ENCODE measurements at places on chromosomes 4 and X.

DNA sequence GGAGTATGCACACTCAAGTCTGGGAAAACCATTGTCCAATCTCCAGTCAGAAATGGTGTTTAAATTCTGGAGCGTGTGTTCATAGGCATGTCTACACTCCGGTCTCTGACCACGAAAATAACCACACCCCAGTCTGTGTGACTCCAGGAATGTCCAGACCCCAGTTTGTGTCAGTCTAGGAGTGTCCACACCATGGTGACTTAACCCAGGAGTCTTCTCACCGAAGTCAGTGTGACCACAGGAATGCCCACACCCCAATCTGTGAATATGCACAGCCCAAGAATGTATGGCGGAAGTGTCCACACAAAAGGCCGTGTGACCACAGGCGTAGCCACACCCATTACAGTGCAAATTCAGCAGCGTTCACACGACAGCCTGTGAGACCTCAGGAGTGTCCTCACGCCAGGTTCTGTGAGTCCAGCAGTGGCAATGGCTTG is 11.4 kb downstream of the FTSJ1 start:
- ATAC-seq, result peak; percentile 71

DNA sequence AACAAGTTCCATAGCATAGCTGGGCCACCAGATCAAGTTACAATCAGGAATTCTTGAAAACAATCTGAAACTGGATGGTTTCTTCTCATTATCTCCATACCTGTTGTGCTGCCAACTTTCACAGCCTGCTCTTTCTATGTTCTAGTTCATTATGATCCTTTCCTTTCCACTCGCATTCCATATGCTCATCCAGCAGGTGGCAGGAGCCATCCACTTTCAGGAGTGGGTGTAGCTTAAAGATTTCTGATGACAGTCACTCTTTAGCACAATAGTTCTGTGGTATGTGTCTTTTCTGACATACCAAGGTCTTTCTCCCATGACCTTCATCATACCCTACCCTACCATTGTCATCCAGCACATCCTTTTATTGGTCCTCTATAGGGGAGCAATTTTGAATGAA is 46.4 kb downstream of the PAGE2 start:
- ATAC-seq, result peak; percentile 85

GRCh38 chr4:26731351-26732035 is 129.1 kb upstream of the STIM2 start:
- ATAC-seq, result no peak

DNA sequence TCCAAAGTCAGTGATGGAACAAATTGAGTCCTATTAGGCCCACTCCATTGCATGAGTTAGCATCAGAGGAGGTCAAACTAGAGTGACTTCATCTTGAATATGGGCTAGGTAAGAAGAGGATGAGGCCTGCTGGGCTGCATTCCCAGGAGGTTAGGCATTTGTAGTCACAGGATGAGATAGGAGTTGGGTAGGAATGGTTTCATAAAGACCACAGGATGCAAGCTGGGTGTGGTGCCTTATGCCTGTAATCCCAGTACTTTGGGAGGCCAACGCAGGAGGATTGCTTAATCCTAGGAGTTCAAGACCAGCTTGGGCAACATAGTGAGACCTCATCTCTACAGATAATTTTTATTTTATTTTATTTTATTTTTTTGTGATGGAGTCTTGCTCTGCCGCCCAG is 26.8 kb downstream of the PDGFRA start:
- ATAC-seq, result no peak

DNA sequence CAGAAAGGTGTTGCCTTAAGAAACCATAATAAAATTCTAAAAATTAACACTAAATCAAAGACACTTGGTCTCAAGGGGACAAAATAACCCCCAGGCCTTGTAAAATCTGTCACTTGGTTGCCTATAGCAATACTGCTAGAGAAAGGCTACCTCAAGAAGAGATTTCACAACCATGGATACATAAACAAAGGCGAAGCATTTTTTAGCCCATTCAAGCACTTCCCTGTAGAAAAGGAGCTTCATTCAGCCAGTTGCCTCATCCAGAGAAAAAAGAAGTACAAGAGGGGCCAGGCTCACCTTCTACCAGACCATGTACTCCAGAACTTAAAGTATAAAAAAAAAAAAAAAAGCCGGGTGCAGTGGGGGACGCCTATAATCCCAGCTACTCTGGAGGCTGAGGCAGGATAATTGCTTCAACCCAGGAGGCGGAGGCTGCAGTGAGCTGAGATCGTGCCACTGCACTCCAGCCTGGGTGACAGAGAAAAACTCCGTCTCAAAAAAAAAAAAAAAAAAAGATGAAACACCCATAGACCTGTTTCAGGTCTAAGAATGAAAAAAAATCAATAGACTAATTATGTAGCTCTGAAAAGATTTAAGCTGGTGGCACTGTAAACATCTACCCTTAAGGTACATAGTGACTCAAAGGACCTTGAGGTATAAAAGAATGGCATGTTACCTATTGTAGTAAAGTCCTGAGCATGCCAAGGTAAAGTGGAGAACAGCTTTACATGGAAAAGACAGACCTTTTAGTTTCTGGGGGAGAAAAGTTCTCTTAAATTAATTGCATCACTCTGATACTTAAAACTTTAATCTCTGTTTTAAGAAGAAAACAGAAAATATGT is 18.0 kb downstream of the RUFY3 start:
- no peak for ATAC-seq

DNA sequence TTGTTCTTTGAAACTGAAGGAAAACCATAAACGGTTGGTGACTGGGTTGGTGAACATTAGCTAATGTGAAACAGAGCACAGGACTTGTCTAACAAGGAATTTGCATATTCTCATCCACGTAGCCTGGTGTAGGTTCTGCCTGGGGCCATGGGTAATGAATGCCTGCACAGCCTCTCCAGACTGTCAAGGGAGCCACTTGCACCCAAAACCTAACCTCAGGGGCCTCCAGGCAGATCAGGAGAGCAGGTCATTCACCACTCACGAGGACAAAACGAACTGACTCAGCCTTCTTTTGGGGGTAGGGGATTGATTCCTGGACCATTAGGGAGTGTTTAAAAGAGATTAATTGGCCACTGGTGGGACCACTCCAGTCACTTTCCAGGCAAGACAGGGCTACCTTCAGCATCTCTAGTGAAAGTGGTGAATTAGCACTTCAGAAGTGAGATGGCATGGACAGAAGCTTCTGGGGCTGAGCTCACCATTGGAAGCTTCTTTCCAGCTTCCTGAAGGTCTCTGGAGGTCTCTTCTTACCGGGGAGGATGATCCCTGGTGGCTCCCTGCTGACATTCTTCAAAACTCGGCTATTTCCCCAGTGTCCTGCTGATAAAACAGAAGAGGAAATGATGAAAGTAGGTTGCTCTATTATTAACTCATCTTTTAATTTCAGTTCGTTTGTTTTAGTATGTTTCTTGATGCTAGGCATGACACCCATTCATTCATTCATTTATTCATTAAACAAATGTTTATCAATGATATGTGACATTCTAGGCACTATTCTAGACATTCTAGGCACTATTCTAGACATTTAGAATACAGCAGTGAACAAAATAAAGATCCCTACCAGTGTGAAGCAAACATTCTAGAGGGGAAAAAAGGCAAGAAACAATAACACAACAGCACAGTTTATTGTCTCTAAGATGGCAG is 104.5 kb upstream of the LNX1 start:
- no peak for ATAC-seq
